ENCODE measurements at places on chromosomes 5 and 9.
A peak's percentile ranks its signal among the peaks of the same experiment; 100 is the strongest.

- H3K36me3 ChIP-seq: no peaks in the 10 kb centered on the region
- peak; percentile 46 for DNase-seq
- H3K27ac ChIP-seq: peak overlapping the region; percentile 90
- H3K4me3 ChIP-seq: peak overlapping the region; percentile 46
Measured at GRCh38 chr9:127546125-127546832, 65.8 kb upstream of the STXBP1 start.

GRCh38 chr9:76216161-76216649, 178.0 kb downstream of the RFK start:
- peaks cover 42% of the 10 kb centered on the region for H3K4me1 ChIP-seq
- no peak overlapping the region for H3K4me3 ChIP-seq
- H3K36me3 ChIP-seq: no peaks in the 10 kb centered on the region
- H3K27me3 ChIP-seq: no peaks in the 10 kb centered on the region

DNA sequence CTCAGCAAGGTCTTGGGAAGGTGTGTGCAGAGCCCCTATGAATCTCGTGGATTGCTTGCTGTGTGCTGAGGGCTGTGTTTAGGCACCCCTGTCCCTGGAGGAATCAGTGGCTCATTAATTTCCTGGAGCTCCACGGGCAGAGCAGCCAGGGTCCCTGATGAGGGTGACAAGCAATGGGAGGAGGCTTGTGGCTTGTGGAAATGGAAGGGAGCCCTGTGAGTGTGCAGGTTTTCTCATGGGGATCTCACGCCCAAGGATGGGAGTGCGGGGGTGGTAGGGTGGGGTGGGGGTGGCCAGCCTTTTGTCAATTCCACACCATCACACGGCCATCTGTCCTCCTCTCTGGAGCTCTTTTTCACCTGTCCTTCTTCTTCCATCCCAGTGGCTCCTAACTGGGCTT, 25.3 kb downstream of the PHF2 start:
- no peak overlapping the region for H3K27ac ChIP-seq
- H3K4me1 ChIP-seq: no peaks in the 10 kb centered on the region
- no peaks in the 10 kb centered on the region for H3K27me3 ChIP-seq
- H3K4me3 ChIP-seq: no peak overlapping the region

DNA sequence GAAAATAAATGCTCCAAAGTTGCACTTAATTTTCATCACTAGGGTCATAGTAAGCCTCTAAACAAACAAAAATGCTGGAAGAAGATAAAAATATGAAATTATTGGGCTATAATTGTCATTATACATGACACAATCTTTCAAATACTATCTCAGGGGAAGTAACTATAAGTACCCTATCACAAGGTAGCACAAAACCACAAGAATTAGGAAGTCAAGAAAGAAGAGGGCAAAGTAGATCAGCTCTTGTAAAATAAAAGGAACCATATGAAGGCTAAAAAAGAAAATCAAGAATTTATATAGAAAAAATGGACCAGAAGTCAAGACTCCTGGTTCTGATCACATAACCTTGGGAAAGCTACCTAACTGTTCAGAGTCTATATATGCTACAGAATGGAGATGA, 48.1 kb downstream of the DIAPH1 start:
- no peaks in the 10 kb centered on the region for H3K4me1 ChIP-seq
- H3K27me3 ChIP-seq: no peaks in the 10 kb centered on the region
- peaks cover 21% of the 10 kb centered on the region for H3K36me3 ChIP-seq
- DNase-seq: no peak

GRCh38 chr9:76116913-76117312, 226.4 kb downstream of the PCSK5 start:
- H3K36me3 ChIP-seq: 0 out of 2 replicates have a peak, but pooled peaks cover 3% of the 10 kb centered on the region
- DNase-seq: no peak
- 0 out of 2 replicates have a peak, but pooled peaks cover 7% of the 10 kb centered on the region for H3K4me1 ChIP-seq
- no peak overlapping the region for H3K27ac ChIP-seq

DNA sequence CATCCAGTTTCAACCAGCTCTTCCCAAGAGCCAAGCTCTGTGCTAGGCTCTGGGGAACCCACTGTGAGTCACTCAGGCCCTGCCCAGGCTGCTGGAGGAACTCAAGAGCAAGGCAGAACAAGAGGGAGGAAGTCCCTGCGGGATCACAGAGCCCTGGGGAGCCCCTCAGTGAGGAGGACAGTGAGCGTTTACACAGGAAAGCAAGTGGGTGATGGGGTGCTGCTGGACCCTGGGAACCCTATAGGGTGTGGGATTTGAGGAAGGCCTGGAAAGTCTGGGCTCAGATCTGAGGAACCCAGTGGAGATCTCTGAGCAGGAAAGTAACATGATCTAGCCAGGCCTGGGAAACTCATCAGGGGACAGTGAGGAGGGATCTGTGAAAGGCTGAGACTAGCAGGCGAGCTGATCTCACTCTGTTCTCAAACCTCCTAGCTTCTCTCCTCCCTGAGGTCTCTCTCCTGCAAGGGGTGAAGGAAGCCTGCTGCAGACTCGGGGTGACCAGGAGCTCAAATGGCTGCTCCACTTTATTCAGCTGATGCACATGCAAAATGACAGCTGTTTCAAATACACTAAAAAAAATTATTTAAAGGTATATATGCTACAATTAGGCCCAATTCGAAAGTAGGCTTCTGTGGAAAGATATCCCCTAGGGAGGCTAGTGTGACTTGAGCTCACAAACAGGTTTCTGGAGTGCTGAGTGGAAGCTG, 70.0 kb downstream of the SHB start:
- H3K4me1 ChIP-seq: no peaks in the 10 kb centered on the region
- no peaks in the 10 kb centered on the region for H3K36me3 ChIP-seq
- no peak overlapping the region for H3K27ac ChIP-seq
- no peak overlapping the region for H3K4me3 ChIP-seq
- H3K27me3 ChIP-seq: no peaks in the 10 kb centered on the region

DNA sequence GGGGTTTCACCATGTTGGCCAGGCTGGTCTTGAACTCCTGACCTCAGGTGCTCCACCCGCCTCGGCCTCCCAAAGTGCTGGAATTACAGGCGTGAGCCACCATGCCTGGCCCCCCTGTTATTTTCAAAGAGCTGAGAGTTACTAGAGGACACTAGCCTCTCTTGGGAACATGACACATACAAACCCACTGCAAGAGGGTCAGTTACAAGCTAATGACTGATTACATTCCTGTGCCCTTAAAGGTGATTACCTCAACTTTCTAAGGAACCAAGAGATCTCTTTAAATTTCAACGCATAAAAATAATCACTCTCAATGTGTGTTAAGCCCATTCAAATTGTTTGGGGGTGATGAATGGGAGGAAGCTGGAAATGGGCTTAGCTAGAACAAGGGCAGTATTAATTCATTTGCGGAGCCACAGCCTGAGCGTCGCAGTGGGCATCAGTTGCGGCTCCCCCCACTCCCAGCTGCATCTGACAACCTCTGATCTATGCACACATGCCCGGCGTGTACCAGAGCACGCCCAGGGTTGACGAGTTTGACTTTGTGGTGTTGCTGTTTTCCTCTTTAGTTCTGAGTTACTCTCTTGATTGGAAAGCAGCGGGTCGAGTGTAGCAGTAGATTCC, 146.9 kb downstream of the GOLPH3 start:
- H3K36me3 ChIP-seq: no peaks in the 10 kb centered on the region
- H3K4me3 ChIP-seq: no peak overlapping the region
- H3K27ac ChIP-seq: no peak overlapping the region
- no peaks in the 10 kb centered on the region for H3K4me1 ChIP-seq

GRCh38 chr5:145774442-145774841, 60.7 kb downstream of the PRELID2 start:
- H3K4me3 ChIP-seq: no peak overlapping the region
- no peaks in the 10 kb centered on the region for H3K36me3 ChIP-seq
- no peak for DNase-seq
- H3K4me1 ChIP-seq: peaks cover 12% of the 10 kb centered on the region
- no peaks in the 10 kb centered on the region for H3K27me3 ChIP-seq

- H3K27ac ChIP-seq: no peak overlapping the region
- H3K36me3 ChIP-seq: no peaks in the 10 kb centered on the region
- peak overlapping the region; percentile 86 for H3K4me3 ChIP-seq
- H3K4me1 ChIP-seq: peaks cover 72% of the 10 kb centered on the region
- no peaks in the 10 kb centered on the region for H3K27me3 ChIP-seq
Measured at GRCh38 chr5:173888473-173889131, 453 bp downstream of the CPEB4 start.

- no peak overlapping the region for H3K4me3 ChIP-seq
- H3K27me3 ChIP-seq: no peaks in the 10 kb centered on the region
- H3K4me1 ChIP-seq: no peaks in the 10 kb centered on the region
- H3K36me3 ChIP-seq: no peaks in the 10 kb centered on the region
Measured at GRCh38 chr5:37110135-37110534, 139.0 kb downstream of the CPLANE1 start.

DNA sequence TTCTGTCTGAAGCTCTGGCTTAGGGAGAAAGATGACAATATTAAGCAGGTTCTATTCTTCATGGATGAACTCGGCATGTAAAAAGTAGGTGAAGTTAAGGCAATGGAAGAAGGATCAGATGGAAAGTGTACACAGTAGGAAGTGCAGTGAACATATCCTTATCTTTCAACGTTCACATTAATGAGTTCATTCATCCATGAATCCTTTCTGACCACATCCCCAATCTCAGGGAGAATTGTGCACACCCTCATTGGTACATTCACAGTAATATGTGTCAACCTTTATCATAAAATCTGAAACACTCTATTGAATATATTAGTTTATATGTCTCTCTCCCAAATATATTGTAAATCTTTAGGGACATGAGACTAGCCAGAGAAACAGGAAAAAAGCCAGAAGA, 5.5 kb downstream of the GIN1 start:
- H3K4me3 ChIP-seq: no peak overlapping the region
- peaks cover 23% of the 10 kb centered on the region for H3K4me1 ChIP-seq
- H3K27me3 ChIP-seq: no peaks in the 10 kb centered on the region
- DNase-seq: no peak
- H3K27ac ChIP-seq: no peak overlapping the region

DNA sequence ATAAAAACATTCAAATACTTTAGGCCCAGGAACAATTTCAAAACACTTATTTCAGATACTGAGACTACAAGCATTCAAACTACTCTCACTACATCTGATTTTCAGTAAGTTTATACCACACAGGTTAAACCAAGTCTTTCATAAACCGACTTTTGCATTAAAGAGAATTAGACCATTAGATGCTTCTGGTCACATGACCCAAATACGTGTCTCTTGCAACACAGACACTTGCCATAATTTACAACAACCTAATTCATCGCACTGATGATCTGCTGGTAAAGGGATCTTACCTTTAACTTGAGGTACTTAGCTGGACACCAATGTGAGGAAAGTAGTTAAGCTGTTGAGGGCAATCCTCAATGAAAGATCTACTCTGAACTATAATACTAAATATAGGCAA, 3.2 kb downstream of the HNRNPH1 start:
- no peaks in the 10 kb centered on the region for H3K27me3 ChIP-seq
- no peak for DNase-seq
- H3K4me3 ChIP-seq: peak overlapping the region; percentile 95
- peaks cover 73% of the 10 kb centered on the region for H3K36me3 ChIP-seq
- peaks cover 36% of the 10 kb centered on the region for H3K4me1 ChIP-seq

DNA sequence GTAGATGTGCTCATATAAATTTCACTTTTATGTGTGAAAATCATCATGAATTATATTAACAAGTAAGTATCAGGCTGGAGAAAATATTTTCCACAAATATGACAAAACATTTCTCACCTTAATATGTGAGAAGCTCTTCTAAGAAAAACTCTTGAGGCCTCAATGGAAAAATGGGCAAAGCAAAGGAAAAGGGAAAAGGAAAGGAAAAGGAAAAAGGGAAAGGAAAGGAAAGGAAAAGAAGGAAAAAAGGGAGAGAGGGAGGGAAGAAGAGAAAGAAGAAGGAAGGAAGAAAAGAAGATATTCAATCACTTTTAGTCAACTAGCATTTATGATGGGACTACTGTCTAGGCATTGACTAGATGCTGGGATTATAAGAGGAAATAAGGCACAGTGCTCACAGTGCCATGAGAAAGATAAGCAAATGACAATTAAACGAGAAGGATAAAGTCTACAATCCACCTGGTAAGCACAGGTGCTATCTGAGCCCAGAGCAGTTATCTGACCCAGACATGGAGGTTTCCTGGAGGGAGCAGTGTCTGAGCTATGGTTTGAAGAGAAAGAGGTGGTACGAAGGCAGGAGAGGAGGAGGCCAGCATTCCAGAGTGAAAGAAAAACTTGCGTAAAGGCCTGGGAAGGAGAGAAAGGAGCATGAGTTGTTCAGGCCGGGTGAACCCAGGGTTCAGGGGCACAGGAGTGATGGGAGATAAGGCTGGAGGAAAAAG, 18.3 kb upstream of the ACSL6 start:
- H3K4me3 ChIP-seq: no peak overlapping the region
- DNase-seq: no peak
- H3K27me3 ChIP-seq: peaks cover 15% of the 10 kb centered on the region
- no peak overlapping the region for H3K27ac ChIP-seq
- H3K36me3 ChIP-seq: no peaks in the 10 kb centered on the region

DNA sequence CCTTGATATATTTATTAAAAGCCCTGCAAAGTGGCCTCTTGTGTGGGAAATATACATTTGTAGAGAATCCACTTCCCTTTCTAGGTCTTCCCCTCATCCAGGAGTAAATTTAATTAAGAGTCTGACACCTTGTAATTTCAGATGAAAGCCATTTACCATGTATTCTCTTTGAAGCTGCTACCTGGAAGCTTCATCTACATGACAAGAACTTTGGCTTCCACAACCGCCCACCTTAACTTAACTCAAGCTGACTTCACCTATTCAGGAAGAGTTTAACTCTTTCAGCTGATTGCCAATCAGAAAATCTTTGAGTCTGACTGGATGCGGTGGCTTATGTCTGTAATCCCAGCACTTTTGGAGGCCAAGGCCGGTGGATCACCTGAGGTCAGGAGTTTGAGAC, 899.9 kb downstream of the TAF11L14 start:
- no peaks in the 10 kb centered on the region for H3K36me3 ChIP-seq
- no peaks in the 10 kb centered on the region for H3K27me3 ChIP-seq
- H3K27ac ChIP-seq: no peak overlapping the region
- no peak for DNase-seq
- no peaks in the 10 kb centered on the region for H3K4me1 ChIP-seq

Data from PC-9 (cell line).